ENCODE measurements at places on chromosomes 4 and X.

DNA sequence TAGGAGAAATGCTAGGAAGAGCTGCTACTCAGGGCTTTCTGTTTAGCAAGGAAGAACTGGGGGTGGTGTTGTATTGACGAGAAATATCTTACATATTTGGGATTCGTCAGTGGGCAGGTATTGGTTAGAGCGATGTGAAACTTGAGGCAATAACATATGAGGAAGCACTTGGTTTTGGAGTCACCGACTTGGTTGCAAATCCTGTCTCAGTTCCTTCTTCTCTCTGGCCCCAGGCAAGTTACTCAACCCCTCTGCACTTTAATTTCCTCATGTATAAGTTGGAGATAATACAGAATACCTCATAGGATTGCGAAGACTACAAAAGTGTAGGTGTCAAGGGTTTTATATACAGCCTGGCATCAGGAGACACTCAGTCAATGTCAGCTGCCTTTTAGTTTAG lies 34.1 kb downstream of the GPAT3 start:
- DNase-seq = no peak

- DNase-seq = peak; percentile 55
These were observed 2.0 kb upstream of the ATRX start for GRCh38 chrX:77788050-77788449.

DNA sequence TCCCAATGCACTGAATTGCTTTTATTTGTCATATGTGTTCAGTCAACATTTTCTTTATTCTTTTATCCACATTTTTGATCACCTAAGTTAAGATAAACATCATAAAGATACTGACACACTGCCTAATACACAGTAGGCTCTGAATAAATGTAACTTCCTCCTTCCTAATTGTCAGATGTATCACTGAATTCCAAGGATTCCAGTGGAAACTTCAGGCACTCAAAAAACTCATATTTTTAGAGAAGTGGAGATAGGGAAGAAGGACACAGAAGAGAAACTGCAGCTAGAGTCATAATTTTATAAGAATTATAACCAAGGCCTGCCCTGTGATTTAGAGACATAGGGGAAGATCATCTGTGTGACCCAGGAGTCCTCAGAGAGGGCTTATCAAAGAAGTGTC lies 753.3 kb downstream of the ADGRL3 start:
- no peak for DNase-seq

DNA sequence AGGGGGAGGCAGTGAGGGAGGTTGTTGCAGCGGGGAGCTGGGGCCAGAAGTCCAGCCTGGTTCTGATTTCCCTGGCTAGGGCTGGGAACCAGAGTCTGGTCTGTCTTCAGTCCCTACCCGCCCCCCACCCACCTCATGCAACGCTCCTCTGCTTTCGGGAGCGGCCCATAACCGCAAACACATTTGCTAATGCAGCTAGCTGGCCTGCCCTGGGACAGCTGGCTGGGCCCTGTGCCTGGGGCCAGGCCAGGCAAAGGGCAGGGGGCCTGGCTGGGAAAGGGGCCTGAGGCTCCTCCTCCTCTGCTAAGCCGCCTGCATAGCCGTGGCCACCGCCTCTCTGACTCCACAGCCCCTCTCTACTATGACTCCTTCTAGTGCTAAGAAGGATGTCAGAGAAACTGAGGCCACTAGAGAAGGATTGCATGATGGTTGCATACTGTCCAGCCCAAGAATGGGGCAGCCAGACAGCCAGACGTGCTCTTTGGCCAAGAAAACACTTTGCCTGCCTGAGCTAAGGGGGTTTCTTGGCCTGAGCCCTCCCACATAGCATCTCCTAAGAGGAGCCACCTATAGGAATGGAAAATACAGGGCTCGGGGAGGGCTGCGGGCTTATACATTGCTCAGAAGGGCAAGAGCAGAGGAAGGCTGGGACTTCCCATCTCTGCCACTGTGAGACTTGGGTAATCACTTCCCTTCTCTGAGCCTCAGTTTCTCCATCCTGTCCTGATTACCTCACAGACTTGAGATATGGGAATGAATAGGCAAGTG lies 76.9 kb downstream of the PJA1 start:
- DNase-seq = no peak

GRCh38 chr4:38266616-38267015 lies 306.4 kb downstream of the PTTG2 start:
- no peak for DNase-seq

- no peak for DNase-seq
These were observed 64.8 kb downstream of the TSC22D3 start for GRCh38 chrX:107710617-107711391.

DNA sequence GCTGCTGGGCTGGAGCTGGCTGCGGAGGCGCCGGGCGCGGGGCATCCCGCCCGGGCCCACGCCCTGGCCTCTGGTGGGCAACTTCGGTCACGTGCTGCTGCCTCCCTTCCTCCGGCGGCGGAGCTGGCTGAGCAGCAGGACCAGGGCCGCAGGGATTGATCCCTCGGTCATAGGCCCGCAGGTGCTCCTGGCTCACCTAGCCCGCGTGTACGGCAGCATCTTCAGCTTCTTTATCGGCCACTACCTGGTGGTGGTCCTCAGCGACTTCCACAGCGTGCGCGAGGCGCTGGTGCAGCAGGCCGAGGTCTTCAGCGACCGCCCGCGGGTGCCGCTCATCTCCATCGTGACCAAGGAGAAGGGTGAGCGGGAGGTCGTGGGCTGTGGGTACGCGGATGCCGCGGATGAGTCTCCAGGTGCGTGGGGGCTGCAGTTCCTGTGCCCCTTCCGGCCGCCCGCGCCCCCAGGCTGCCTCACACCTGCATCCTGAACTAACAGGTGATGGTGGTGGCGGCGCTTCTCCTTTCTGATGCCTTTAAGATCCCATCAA lies 499 bp downstream of the CYP2U1 start:
- DNase-seq = peak; percentile 21

DNA sequence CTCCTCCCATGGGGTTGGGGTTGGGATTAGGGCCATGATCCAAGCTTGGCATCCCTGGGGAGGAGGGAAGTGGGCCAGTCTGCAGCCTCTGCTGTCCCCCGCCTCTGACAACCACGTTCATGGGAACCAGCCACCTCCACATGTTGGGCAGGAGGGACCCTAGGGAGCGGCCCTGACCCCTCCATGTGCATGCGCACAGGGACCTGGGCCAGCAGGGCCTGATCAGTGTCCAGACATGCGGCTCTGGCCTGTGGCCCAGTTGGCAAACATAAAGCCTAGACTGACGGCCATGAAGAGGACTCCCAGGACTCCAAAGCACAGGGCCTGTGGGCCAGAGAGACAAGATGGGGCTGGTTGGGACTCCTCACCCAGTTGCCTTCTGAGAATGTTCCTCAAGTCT lies 11.3 kb downstream of the SLC38A5 start:
- DNase-seq = no peak

GRCh38 chr4:25859429-25860148 lies 3.2 kb downstream of the SEL1L3 start:
- DNase-seq = no peak

- no peak for DNase-seq
These were observed 443.6 kb downstream of the UBE2NL start for GRCh38 chrX:144327495-144327894.

- DNase-seq = no peak
These were observed 238.1 kb downstream of the SLITRK2 start for GRCh38 chrX:146055733-146056132.

GRCh38 chrX:72060921-72061490 lies 70.7 kb downstream of the RTL5 start:
- no peak for DNase-seq

- DNase-seq = no peak
These were observed 184.7 kb downstream of the TMA16 start for GRCh38 chr4:163679189-163679588.

GRCh38 chr4:150173982-150174398 lies 95.7 kb downstream of the DCLK2 start:
- DNase-seq = no peak

DNA sequence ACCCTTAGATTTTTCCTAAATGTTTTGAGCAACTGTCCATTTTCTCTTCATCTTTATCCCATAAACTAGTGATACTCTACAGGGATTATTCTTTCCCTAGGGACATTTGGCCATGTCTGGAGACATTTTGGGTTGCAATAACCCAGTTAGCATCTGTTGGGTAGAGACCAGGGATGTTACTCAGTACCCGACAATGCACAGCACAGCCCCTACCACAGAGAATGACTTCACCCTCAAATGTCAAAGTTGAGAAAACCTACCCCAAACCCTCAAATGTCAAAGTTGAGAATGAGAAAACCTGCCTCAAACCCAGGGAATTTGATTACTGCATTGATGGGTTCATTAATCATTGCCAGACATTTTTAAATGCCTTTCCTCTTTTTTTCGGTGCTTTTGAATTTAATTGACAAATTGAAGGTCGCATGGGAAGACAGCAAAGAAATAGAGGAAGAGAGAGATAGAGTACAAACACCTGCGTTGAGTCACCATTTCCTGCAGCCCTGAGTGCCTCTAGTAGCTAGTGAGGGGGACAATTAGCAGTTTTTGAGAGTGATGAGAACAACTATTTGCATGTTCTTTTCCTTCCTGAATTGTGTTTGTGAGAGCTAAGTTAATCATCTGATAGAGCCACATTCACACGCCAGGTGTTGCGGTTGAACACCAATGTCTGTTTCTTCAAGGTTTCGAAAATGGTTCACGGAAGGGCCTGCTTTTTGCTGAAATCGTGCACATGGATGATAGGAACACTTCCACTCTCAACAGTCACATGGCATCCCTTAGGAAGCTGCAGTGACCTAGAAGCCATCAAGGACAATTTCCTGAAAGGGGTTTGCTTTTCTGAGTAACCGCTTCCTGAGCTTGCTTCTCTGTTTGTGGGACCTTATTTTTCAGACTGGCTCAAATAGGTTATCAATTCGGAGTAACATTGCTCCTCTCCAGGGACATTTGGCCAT lies 203.9 kb upstream of the VCX3A start:
- peak; percentile 7 for DNase-seq

DNA sequence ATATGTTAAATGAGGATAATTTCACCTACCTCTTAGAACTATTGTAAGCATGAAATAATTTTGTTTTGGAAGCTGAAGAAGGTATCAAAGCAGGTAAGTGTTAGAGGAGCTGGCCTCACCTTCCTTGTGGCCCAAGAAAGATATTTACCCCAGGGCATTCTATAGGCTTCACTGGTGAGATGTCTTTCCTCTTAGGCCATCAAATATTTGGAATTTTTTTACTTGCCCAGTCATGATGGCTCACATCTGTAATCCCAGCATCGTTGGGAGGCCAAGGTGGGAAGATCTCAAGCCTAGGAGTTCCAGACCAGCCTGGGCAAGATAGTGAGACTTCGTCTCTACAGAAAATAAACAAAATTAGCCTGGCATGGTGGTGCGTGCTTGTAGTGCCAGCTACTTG lies 6.1 kb upstream of the SMS start:
- no peak for DNase-seq

- no peak for DNase-seq
These were observed 74.9 kb downstream of the MTMR1 start for GRCh38 chrX:150768132-150768485.

DNA sequence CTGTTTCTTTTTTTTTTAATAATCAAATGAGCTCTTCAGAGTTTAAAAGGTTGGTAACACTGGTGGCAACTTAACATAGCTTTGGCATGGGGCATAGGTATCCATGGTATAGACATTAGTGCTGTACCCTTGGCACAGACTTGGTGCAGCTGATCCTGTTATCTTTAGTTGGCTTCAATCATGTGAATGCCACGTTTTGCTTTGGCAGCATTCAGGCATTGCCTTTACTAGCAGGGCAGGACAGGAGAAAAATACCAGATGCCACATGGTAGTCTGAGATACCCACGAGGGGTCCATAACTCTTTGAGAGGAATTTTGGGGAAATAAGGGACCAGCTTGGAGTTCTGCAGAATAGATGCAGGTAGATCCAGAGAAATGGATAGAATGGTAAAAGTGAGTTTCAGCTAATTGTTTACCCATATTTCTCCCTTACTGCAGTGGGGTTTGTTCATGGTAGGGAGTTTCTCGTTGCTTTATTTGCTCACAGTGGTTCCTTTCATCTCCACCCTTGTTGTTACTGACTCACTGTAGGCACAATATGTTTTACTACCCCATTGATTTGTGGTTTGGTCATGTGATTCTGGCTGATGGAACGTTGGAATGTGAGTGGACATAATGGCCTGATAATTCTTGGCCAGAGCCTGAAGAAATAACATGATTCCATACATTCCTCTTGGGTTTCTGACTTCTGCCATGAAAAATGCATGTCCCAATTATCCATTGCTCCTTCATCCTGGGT lies 342.7 kb downstream of the GLUD2 start:
- no peak for DNase-seq

DNA sequence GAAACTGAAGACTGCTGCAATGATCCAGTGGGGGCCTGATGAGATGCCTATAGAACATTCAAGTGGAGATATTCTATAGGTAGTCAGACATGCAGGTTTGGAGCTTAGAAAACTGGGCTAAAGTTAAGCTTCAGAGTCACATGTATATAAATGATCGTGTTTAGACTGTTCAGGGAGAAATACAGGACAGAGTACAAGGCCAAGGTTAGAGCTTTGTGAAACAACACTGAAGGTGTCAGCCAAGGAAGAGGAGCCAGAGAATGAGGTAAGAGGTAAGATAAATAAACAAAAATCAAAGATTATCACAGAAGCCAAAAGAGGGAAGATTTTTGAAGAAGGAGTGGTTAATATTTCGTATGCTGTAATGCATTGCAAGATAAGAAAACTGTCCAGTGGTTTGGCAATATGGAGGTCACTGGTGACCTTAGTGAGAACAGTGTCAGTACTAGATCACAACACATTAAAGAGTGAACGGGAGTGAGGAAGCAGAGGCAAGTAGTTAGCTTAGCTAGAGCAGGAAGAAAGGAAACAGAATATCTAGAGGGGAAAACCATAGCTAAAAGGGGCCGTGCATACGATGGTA lies 58.0 kb upstream of the KLHL13 start:
- no peak for DNase-seq

DNA sequence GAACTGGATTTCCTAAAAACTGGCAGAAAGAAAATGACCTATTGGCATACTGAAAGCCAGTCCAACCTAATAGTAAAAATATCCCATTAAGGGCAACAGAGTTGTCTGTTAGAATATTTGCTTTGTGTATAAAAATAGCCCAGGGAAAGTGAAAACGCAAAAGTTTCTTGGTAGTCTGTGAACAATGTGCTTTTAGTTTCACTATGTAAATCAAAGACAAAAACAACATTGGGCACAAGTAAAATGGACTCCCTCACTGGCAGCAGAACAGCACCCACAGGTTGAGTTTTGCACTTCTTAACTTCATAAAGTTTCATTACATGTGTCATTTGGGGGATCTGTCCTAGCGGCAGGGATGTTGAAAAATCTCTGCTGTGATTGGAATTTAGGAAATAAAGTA lies 4.3 kb upstream of the FGG start:
- DNase-seq = no peak

DNA sequence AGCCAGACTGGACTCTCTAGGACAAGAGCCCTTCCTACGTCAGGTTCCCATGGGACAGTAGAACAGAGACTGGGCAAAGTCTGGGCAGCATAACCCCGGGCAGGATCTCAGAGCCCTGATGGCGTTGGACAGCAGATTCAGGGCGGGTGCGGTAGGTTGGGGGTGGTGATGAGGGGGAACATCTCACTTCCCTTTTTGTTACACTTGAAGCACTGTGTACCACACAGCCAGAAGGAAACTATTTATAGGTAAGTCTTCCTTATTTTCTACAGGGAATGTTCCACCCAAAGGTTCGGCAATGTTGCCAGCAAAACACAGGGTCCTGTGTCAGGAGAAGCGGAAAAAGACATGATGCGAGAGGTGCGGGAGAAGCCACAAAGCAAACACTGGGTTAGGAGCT lies 54.3 kb downstream of the TSC22D3 start:
- DNase-seq = no peak

- DNase-seq = no peak
These were observed 11.9 kb downstream of the TMPRSS11D start for GRCh38 chr4:67871867-67872266.
